Mucosa of gallbladder (tissue), 1 donor: ENCODE measurements at places on chromosomes 12 and 14. TPM values are rescaled to one million over a fixed set of nuclear protein-coding genes. Genes with fewer than 3 reads are reported as not detected.

DNA sequence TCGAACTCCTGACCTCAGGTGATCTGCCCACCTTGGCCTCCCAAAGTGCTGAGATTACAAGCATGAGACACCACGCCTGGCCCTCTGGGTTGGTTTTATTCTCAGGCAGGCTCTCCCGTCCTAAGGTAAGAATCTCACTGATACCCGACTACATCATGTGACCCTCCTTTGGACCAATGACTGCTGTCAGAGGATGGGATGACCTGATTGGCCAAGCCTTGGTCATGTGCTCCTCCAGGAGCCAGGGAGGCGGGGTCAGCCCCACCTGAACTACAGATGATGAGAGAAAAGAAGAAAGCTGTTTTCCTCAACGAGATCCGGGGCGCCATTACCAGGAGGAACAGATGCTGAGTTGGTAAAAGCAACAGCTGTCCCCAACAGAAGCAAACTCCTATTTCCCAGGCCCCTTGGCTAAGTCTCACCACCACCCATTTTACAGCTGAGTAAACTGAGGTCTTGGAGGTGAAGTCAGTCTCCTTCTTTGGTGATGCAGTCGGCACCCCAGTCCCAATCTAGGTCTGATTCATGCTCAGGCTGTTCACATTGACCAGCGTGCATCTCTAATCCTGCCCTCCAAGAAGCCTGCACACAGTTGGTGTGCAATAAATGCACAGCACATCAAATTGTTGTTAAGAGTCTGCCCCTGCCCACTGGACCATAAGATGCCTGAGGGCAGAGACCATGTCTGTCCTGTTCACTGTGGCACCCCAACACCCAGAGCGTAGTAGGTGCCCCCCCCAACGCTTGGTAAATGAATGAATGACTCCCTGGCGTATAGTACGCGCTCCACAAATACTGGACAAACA, 118.8 kb downstream of the SCARB1 start:
- no peak for DNase-seq

Gene TAS2R31
- 3.1 TPM for total RNA-seq

Gene BDKRB1
- total RNA-seq: 4.1 TPM

DNA sequence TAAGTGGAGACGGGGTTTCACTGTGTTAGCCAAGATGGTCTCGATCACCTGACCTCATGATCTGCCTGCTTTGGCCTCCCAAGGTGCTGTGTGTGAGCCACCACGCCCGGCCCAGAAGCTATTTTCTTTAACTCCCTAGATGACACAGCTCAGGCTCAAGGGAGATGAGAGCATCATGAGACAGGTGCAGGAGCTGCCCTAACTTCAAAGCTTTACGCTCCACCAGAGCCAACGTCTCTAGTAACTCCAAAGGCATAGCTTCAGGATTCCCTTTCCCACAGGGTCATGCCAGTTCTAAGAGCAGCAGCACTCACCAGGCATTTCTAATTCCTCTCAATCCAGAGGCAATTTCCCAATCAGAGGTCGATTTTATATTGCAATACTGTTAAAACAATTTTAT, 21.0 kb downstream of the NDUFA12 start:
- DNase-seq: no peak

Gene TMEM229B
- 33.2 TPM for total RNA-seq

Gene RPGRIP1
- total RNA-seq: 0.49 TPM

Gene CD27
- total RNA-seq: 3.8 TPM

GRCh38 chr12:16611146-16611545, 5.2 kb upstream of the LMO3 start:
- no peak for DNase-seq

Gene MUCL1
- not detected for total RNA-seq

GRCh38 chr12:55706568-55707218, 1.0 kb downstream of the ITGA7 start:
- DNase-seq: no peak

Gene ZNF268
- total RNA-seq: 21.5 TPM

Gene FBXO21
- 69.4 TPM for total RNA-seq

- DNase-seq: no peak
Measured at GRCh38 chr12:67910360-67911274, 78.6 kb upstream of the IFNG-AS1 start.

- DNase-seq: no peak
Measured at GRCh38 chr12:85759091-85759490, 77.1 kb downstream of the RASSF9 start.

- DNase-seq: no peak
Measured at GRCh38 chr14:92653162-92653651, 95.2 kb downstream of the LGMN start.
